ENCODE measurements at places on chromosomes 2 and 18. TPM values are rescaled to one million over a fixed set of nuclear protein-coding genes. Genes with fewer than 3 reads are reported as not detected.

DNA sequence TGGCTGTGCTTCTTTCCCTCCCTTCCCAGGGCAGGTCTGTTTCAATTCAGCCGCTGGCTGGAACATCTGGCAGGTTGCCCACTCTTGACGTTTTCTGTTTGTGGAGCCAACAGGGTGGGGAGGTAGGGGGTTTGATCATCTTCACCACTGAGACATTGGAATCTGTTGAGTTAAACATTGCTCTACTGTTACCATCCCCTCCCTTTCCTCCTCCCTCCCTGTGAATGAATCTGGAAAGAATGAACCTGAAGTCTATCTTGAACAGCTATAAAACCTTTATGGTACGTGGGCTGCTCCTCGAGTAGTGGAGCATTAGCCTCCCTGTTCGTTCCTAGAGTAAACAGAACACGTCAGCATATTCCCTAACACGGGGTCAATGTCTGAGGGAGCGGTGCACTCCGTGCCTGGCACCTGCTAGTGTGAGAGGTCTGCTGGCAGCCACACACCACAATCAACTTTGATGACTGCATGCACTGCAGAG, 249.9 kb upstream of the RBBP8 start:
- no peak for DNase-seq
- no peak overlapping the region for H3K27ac ChIP-seq

- H3K36me3 ChIP-seq: no peaks in the 10 kb centered on the region
- H3K4me1 ChIP-seq: no peaks in the 10 kb centered on the region
- H3K4me3 ChIP-seq: no peak overlapping the region
- H3K27ac ChIP-seq: no peak overlapping the region
- no peak for DNase-seq
Measured at GRCh38 chr2:130316596-130316995, 26.1 kb upstream of the IMP4 start.

ONECUT2 gene
- 230 TPM for total RNA-seq

GALR1 gene
- 0.49 TPM for total RNA-seq

Data from glutamatergic neuron (in vitro differentiated cells).